Activated B cell treated with CpG ODN at 0.5 μM for 24 hours (primary cell): ENCODE measurements at places on chromosomes 1 and 21. TPM values are rescaled to one million over a fixed set of nuclear protein-coding genes. Genes with fewer than 3 reads are reported as not detected.

The KCTD3 gene
- 4.1 and 5.8 TPM in 2 replicates for total RNA-seq

The HYI gene
- 10.0 and 12.3 TPM in 2 replicates for total RNA-seq

The GBP3 gene
- total RNA-seq = 14.4 and 15.5 TPM in 2 replicates

GRCh38 chr1:28592321-28593071, 431 bp downstream of the RAB42 start:
- H3K4me1 ChIP-seq = peaks cover 11% of the 10 kb centered on the region
- H3K27me3 ChIP-seq = peaks cover 3% of the 10 kb centered on the region
- no peak overlapping the region for H3K27ac ChIP-seq
- H3K36me3 ChIP-seq = no peaks in the 10 kb centered on the region
- DNase-seq = peak; percentile 37

- no peaks in the 10 kb centered on the region for H3K36me3 ChIP-seq
- H3K4me3 ChIP-seq = no peak overlapping the region
- peaks cover 15% of the 10 kb centered on the region for H3K27me3 ChIP-seq
These were observed 11.8 kb downstream of the CHIT1 start for GRCh38 chr1:203217668-203218067.

The CYP4B1 gene
- total RNA-seq = not detected in 2 replicates

The CLCA4 gene
- not detected in 2 replicates for total RNA-seq

The CELA3B gene
- not detected in 2 replicates for total RNA-seq

- no peak for DNase-seq
- H3K27ac ChIP-seq = no peak overlapping the region
- no peak overlapping the region for H3K4me3 ChIP-seq
- H3K27me3 ChIP-seq = no peaks in the 10 kb centered on the region
- H3K4me1 ChIP-seq = no peaks in the 10 kb centered on the region
These were observed 619.3 kb downstream of the PTPRU start for GRCh38 chr1:29855561-29856160.

GRCh38 chr1:218073062-218073461, 212.0 kb upstream of the RRP15 start:
- no peaks in the 10 kb centered on the region for H3K36me3 ChIP-seq
- H3K4me3 ChIP-seq = no peak overlapping the region
- DNase-seq = no peak
- H3K27me3 ChIP-seq = no peaks in the 10 kb centered on the region
- no peaks in the 10 kb centered on the region for H3K4me1 ChIP-seq

GRCh38 chr21:42439284-42440186, 35.8 kb downstream of the UBASH3A start:
- peaks cover 10% of the 10 kb centered on the region for H3K4me1 ChIP-seq
- peaks cover 19% of the 10 kb centered on the region for H3K27me3 ChIP-seq
- H3K27ac ChIP-seq = no peak overlapping the region
- DNase-seq = peak; percentile 12

DNA sequence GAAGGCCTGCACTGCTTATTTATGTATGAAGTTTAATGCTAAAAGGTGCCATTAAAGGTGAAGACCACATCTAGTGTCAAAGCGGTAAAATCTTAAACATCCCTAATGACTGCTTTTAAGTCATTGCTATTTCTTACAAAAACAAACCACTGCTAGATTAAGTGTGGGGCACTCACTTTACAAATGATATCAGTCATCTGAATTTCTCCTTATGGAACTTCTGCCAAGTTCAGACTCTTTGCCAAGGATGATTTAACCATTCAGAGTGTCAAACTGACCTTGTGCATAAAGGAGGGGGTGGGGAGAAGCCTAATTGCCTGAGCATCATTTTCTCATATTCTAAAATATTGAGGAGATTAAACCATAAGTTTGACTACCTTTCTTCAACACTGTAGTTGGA, 271.5 kb downstream of the TGFB2 start:
- no peak overlapping the region for H3K4me3 ChIP-seq
- DNase-seq = no peak
- no peak overlapping the region for H3K27ac ChIP-seq
- H3K27me3 ChIP-seq = no peaks in the 10 kb centered on the region
- H3K4me1 ChIP-seq = no peaks in the 10 kb centered on the region
- H3K36me3 ChIP-seq = no peaks in the 10 kb centered on the region

DNA sequence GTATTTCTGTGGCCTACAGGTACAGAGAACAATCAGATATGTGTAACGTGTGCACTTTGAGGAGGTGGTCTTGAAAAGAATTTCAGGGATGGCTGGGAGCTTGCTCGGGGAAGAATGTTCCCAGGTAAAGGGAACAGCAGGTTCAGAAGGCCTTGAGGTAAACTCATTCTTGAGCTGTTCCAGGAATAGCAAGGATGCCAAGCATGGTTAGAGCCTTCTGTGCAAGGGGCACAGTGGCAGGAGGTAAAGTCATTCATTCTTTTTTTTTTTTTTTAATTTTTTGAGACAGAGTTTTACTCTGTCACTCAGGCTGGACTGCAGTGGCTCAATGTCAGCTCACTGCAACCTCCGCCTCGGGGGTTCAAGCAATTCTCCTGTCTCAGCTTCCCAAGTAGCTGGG, 10.0 kb downstream of the UBE4B start:
- H3K27me3 ChIP-seq = no peaks in the 10 kb centered on the region
- DNase-seq = no peak
- no peak overlapping the region for H3K4me3 ChIP-seq

The LHX8 gene
- not detected in 2 replicates for total RNA-seq

GRCh38 chr1:201429736-201430501, 8.4 kb upstream of the TNNI1 start:
- H3K4me3 ChIP-seq = no peak overlapping the region
- no peak overlapping the region for H3K27ac ChIP-seq
- DNase-seq = no peak
- no peaks in the 10 kb centered on the region for H3K4me1 ChIP-seq

GRCh38 chr1:197904126-197904787, 1.8 kb downstream of the C1orf53 start:
- H3K4me3 ChIP-seq = peak overlapping the region; percentile 29
- H3K4me1 ChIP-seq = peaks cover 21% of the 10 kb centered on the region
- peaks cover 2% of the 10 kb centered on the region for H3K36me3 ChIP-seq
- DNase-seq = no peak
- H3K27ac ChIP-seq = no peak overlapping the region

DNA sequence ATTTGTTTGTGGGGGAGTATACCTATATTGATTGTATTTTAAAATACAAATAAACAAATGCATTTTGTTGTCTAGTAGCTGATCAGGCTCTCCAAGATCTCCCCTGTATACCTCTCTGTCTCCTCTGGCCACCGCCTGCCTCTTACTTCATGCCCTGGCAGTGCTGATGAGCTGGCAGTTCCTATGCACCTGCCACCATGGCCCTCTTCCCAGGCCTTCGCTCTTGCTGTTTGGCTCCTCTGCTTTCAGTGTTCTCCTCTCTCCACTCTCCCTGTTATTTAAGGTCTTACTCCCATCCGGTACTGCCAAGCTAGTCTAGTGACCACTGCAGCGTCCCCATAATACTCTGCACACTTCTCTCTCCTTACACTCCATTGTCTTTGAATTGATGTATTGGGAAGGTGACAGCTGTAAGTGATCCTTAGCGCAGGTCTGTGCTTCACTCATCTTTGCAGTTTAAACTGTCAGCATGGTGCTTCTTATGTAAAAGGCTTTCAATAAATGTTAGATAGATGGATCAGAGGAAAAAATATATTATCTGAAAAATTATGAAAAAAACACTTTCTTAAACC, 88.1 kb upstream of the ATP1A1 start:
- DNase-seq = no peak
- H3K4me1 ChIP-seq = no peaks in the 10 kb centered on the region
- H3K27me3 ChIP-seq = peaks cover 20% of the 10 kb centered on the region
- H3K4me3 ChIP-seq = no peak overlapping the region
- no peaks in the 10 kb centered on the region for H3K36me3 ChIP-seq
- H3K27ac ChIP-seq = no peak overlapping the region
